ENCODE measurements at places on chromosomes 7 and 10.

DNA sequence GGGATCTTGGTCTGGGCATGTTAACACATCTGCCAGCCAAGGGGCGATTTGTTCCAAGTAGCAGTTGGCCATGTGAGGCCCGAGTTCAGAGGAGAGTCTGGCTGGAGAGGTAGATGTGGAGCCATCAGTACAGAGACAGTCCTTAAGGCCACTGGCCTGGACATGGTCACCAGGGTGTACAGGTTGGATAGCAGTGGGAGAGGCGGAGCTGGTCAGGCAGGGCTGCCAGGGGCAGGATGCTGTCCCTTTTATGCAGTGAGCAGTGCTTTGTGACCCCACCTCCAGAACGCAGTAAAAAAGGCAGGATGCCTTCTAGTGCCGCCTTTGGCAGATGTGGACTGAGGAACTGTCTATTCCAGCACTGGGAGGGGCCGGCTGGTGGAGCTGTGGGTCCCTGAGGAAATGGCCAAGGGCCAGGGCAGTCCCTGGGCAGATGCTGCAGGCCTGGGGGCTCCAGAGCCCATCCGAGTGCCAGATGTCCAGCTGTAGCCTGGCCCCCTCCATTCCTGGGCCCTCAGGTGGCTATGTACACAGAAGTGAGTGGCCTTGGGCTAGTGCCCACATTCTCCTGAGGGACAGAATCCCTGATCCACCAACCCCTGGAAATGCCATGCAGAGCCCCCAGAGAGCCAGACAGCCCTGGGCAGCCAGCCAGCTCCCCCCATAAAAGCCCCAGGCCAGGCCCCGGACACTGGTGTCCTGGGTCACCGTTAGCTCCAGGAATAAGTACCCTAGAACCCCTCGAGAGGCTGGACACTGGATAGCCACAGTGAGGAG is 17.2 kb upstream of the MYL7 start:
- H3K36me3 ChIP-seq = no peaks in the 10 kb centered on the region
- no peak overlapping the region for H3K4me3 ChIP-seq
- H3K27me3 ChIP-seq = peaks cover 29% of the 10 kb centered on the region

GRCh38 chr10:121610798-121611323 is 12.6 kb upstream of the FGFR2 start:
- no peak for DNase-seq
- H3K27me3 ChIP-seq = peaks cover 26% of the 10 kb centered on the region
- H3K36me3 ChIP-seq = no peaks in the 10 kb centered on the region
- H3K27ac ChIP-seq = no peak overlapping the region

DNA sequence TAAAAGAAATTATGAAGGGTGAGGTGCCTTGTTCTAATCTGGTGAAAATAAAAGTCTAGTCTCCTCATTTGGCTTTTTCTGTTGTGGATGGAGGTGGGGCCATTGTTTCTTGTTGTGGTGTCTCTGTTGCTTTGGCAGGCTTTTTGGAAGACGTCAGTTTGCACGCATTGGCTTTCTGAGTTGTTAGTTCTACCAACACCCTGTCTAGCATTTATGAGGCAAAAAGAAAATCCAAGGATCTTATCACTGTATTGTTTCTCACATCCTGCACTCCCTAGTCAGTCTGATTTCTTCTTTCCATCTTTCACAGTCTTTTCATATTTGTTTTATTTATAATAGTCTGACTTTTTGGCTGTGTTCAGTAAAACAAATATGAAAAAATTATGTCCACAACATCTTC is 898.3 kb downstream of the REEP3 start:
- no peaks in the 10 kb centered on the region for H3K27me3 ChIP-seq
- no peak overlapping the region for H3K4me3 ChIP-seq
- H3K36me3 ChIP-seq = no peaks in the 10 kb centered on the region
- no peaks in the 10 kb centered on the region for H3K4me1 ChIP-seq
- no peak overlapping the region for H3K27ac ChIP-seq

- no peaks in the 10 kb centered on the region for H3K4me1 ChIP-seq
- H3K27me3 ChIP-seq = peaks cover 39% of the 10 kb centered on the region
- H3K36me3 ChIP-seq = no peaks in the 10 kb centered on the region
- peak; percentile 66 for DNase-seq
Measured at GRCh38 chr7:142880876-142881505, 4.6 kb downstream of the TRPV6 start.

- no peak for DNase-seq
- H3K4me1 ChIP-seq = no peaks in the 10 kb centered on the region
- H3K4me3 ChIP-seq = no peak overlapping the region
- no peaks in the 10 kb centered on the region for H3K27me3 ChIP-seq
- no peak overlapping the region for H3K27ac ChIP-seq
Measured at GRCh38 chr10:58641095-58641531, 128.4 kb downstream of the BICC1 start.

DNA sequence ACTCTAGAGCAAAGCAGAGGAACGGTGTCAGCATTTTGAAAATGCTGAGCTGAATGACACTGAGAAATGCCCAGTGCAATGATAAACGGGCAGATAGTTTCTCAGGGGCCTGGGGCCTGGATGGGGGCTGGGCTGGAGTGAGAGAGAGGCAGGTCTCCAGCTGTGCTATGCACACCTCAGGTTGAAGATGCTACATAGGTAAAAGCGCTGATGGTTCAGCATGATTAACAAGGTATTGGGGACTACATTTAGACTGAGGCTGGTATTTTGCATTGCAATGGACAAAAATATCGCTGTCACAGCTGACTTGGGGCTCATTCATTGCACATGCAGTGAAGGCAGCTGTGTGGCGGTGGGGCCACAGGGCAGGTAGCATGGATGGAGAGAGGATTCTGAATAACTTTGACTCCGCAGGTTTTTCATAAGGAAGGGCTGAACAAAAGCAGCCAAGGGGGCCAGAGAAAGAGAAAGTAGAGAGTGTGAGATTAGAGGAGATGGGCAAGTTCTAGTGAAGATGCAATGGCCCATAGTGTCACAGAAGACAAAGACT is 290.8 kb upstream of the ZNF32 start:
- peaks cover 15% of the 10 kb centered on the region for H3K27me3 ChIP-seq

- no peaks in the 10 kb centered on the region for H3K36me3 ChIP-seq
- DNase-seq = peak; percentile 23
- no peak overlapping the region for H3K4me3 ChIP-seq
- no peaks in the 10 kb centered on the region for H3K27me3 ChIP-seq
- H3K27ac ChIP-seq = peak overlapping the region; percentile 7
Measured at GRCh38 chr10:95793401-95794045, 37.6 kb downstream of the ENTPD1 start.

- no peak overlapping the region for H3K27ac ChIP-seq
- DNase-seq = no peak
- H3K4me1 ChIP-seq = peaks cover 22% of the 10 kb centered on the region
- H3K4me3 ChIP-seq = no peak overlapping the region
Measured at GRCh38 chr7:74292757-74293576, 3.8 kb downstream of the CLIP2 start.

DNA sequence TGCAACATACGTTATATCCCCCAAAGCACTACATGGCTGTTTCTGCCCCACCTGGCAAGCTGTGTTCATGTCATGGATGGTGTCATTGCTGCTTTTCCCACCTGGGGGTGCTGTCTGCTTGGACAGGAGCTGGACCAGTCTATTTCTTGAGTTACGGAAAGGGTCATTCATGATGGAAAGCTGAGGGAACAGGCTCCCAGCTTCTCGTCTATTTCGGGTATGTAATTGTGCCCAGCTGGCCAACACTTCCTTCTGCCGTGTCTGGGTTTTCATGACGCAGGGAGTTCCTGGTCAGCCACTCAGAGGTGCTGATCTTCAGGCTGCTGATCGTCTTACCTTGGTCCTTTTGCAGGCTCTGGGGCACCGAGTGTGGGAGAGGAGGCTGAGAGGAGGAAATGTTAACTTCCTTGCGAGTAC is 8.6 kb downstream of the BTBD16 start:
- no peaks in the 10 kb centered on the region for H3K36me3 ChIP-seq
- peak; percentile 42 for DNase-seq
- H3K4me3 ChIP-seq = no peak overlapping the region
- peaks cover 36% of the 10 kb centered on the region for H3K27me3 ChIP-seq

DNA sequence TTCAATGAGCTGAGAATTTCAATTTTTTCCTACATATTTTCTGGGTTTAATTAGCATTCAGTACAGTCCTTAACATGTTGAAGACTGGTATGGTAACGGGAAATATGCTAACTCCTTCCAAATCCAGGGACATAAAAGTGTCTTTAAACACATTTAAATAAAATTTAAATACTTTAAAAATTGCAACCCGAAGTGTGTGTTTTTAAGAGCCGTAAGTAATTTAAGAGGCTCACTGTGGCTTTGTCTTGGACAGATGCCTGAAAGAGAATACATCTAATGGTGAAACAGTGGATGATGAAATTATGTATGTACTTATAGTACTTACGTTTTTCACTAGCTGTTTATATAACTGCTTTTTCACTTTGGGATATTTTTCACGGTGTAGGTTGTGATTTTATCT is 687.3 kb upstream of the CELF2 start:
- H3K27me3 ChIP-seq = peaks cover 3% of the 10 kb centered on the region
- no peak for DNase-seq
- H3K36me3 ChIP-seq = no peaks in the 10 kb centered on the region
- no peaks in the 10 kb centered on the region for H3K4me1 ChIP-seq

DNA sequence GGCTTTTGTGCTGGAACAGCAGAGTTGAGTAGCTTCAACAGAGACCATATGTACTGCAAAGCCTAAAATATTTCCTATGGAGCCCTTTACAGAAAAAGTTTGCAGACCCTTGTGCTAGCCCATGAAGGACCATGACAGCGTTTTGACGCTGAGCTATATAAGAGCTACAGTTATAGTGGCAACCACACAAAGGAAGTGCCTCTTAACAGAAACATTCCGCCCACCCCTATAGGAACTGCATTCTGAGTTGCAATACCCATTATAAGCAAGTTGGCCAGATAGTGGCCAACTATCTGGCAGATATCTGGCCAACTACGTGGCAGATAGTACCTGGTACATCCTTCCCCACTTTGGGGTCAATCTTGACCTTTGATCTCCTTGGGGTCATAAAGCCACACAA is 47.5 kb upstream of the DMBT1 start:
- peaks cover 25% of the 10 kb centered on the region for H3K4me1 ChIP-seq
- no peak overlapping the region for H3K27ac ChIP-seq
- H3K27me3 ChIP-seq = peaks cover 10% of the 10 kb centered on the region
- H3K4me3 ChIP-seq = no peak overlapping the region
- H3K36me3 ChIP-seq = no peaks in the 10 kb centered on the region

DNA sequence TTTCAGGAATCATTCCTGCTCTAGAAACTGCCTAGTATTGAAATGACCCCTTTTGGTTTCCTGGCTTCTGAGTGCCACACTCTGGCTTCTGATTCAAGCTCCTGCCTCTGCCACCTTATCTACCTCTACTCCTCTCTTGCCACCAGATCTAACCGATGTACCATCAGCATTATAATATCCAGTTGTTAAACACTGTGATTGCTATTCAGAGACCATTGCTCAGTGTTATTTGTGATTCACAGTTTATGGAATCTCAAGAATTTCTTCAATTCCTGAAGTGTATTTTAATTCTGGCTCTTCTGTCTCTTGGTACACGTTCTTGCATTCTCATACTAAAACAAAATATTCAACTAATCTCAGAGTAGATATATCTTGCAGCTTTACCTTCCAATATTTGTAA is 88.7 kb downstream of the DYNC1I1 start:
- H3K36me3 ChIP-seq = no peaks in the 10 kb centered on the region
- no peak for DNase-seq
- H3K4me3 ChIP-seq = no peak overlapping the region
- H3K27ac ChIP-seq = no peak overlapping the region

DNA sequence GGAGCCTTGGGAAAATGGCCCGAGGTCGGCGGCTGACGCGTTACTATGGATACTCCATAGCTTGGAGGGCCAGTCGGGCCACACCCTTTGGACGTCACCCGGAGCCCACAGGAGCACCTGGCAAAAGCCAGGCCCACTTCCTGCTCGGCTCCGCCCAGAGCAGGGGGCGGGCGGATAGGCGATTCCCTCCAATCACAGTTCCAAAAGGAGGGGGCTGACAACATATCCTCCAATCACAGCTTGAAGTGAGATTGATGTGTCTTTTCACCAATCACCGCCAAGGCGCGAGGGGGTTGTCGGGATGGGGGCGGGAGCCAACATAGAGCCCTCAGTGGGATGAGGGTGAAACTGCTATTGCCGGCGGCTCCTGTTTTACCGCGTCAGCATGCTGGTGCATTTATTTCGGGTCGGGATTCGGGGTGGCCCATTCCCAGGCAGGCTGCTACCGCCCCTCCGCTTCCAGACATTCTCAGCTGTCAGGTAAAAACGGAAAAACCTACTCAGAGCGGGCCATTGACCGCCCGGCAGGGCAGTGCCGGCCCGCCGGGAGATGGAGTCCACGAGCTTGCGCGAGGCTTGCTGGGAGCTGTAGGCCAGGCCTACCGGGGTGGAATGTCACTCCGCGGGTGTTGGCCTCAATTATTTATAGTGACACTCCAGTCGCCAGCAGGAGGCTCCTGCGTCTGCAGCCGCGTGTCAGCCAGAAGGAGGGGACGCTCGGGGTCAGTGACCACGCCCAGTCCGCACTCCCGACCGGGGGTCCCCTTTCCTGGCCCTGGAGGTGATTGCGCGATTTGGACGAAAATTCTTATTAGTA is at the start of gene ABCB8:
ABCB8 (plus strand) TSS at position 320 of the 817 bp plus-strand sequence; CDS start at position 386, 66 bp downstream.
- peak; percentile 99 for DNase-seq
- peak within 1 kb of the TSS; percentile 91 for H3K27ac ChIP-seq
- peaks cover 26% of the 10 kb centered on the region for H3K4me1 ChIP-seq
- H3K4me3 ChIP-seq = peak within 1 kb of the TSS; percentile 93

DNA sequence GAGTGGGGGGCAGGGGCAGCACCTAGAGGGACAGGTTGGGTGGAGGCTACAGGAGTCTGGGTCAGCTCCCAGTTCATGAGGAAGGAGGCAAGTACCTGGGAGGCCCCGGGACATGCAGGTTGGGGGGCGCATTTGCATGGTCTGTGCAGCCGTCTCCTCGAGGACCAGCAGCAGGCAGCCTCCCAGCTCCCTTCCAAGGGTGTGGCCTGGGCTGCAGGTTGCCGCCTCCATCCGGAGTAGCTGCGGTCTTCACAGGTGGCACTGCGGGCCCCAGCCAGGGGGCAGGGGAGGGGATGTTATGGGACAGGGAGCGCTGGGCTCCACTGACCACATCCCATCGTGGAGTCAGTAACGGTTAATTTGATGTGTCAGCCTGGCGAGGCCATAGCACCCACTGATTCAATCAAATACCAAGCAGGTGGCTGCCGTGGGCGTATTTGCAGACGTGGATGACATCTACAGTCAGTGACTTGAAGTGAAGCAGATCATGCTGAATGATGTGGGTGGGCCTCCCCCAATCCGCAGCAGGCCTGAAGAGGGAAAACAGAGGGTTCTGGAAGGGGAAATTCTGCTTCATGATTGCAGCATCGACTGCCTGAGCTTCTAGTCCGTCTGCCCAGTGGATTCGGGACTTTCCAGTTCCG is 81.6 kb downstream of the PRKAG2 start:
- H3K36me3 ChIP-seq = no peaks in the 10 kb centered on the region
- H3K27me3 ChIP-seq = no peaks in the 10 kb centered on the region
- no peak overlapping the region for H3K4me3 ChIP-seq
- DNase-seq = no peak
- H3K27ac ChIP-seq = no peak overlapping the region

GRCh38 chr7:11899247-11899646 is 67.2 kb upstream of the THSD7A start:
- H3K4me3 ChIP-seq = no peak overlapping the region
- no peaks in the 10 kb centered on the region for H3K27me3 ChIP-seq
- H3K27ac ChIP-seq = no peak overlapping the region
- no peaks in the 10 kb centered on the region for H3K4me1 ChIP-seq
- H3K36me3 ChIP-seq = no peaks in the 10 kb centered on the region

GRCh38 chr7:999941-1000935 is 17.3 kb downstream of the CYP2W1 start:
- H3K27me3 ChIP-seq = no peaks in the 10 kb centered on the region
- no peaks in the 10 kb centered on the region for H3K36me3 ChIP-seq
- no peaks in the 10 kb centered on the region for H3K4me1 ChIP-seq
- no peak overlapping the region for H3K4me3 ChIP-seq
- H3K27ac ChIP-seq = no peak overlapping the region

- H3K4me3 ChIP-seq = no peak overlapping the region
- no peaks in the 10 kb centered on the region for H3K4me1 ChIP-seq
- no peaks in the 10 kb centered on the region for H3K36me3 ChIP-seq
- no peak for DNase-seq
- no peaks in the 10 kb centered on the region for H3K27me3 ChIP-seq
Measured at GRCh38 chr7:35003679-35004303, 33.5 kb downstream of the DPY19L1 start.
